Amygdala (tissue), 56 donors: ENCODE measurements at places on chromosomes 5 and 9.

- DNase-seq, result no peak
These were observed 31.3 kb upstream of the STRBP start for GRCh38 chr9:123299558-123300126.

DNA sequence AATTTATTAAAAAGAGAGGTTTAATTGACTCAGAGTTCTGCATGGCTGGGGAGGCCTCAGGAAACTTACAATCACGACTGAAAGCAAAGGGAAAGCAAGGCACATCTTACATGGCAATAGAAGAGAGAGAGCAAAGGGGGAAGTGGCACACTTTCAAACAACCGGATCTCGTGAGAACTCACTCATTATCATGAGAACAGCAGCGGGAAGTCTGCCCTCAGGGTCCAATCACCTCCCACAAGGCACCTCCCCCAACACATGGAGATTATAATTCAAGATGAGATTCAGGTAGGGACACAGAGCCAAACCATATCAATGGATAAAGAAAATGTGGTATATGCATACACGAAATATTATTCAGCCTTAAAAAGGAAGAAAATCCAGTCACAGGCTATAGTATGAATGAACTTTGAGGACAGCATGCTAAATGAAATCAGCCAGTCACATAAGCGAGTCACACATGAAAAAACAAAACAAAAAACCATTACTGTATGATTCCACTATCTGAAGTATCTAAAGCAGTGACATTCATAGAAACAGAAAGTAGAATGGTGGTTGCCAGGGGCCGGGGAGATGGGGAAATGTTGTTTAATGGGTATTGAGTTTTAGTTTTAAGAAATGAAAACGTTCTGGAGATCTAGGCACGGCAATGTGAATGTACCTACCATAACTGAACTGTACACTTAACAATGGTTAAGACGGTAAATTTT lies 83.4 kb upstream of the PCA3 start:
- no peak for DNase-seq

- DNase-seq, result no peak
These were observed 127.8 kb upstream of the CKMT2 start for GRCh38 chr5:81105261-81105877.

- no peak for DNase-seq
These were observed 71.9 kb upstream of the LRRTM2 start for GRCh38 chr5:138946831-138947560.

- DNase-seq, result no peak
These were observed 624.2 kb downstream of the MTRR start for GRCh38 chr5:8493176-8493575.

GRCh38 chr9:108668191-108668937 lies 187.4 kb downstream of the ACTL7B start:
- no peak for DNase-seq
